ENCODE measurements at places on chromosomes 3 and 15.

- peak; percentile 20 for DNase-seq
Observed at GRCh38 chr3:154971341-154971740, 108.8 kb upstream of the MME start.

DNA sequence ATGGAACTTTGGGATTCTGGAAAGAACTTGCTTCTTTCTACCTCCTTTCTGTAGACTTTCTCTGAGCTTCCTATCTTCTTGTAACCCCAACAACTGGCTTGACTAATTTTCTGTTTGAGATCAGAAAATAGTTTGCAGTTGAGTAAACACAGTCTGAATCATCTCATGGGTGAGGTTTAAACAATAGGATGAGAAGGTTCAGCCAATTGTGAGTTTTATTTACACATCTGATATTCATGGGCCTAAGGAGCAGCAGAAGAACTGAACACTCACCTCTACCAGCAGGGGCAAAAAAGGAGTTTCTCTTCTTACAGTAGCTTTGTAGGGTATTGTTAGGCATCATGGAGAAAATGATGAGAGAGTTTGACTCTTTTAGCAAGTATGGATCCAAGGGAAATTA lies 54.2 kb downstream of the DTWD1 start:
- DNase-seq = peak; percentile 70

DNA sequence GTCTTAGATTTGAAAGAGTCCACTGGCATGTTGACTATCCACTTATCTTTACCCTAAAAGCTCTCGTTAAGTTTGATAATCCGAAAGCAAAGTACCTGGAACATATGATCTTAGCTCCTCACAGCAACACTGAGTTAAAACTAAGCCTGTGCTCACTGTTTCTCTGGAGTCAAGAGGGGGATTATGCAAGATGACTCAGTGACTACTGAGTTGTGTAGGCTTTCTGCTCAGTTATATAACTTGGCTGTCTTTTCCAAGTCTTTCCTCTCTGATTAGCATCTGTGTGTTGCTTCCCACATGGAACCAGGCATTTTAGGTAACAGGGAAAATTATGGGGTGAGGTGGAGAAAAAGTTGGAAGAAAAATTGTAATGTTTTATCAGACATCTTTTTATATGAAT lies 31.2 kb upstream of the MYO5C start:
- DNase-seq = peak; percentile 28

DNA sequence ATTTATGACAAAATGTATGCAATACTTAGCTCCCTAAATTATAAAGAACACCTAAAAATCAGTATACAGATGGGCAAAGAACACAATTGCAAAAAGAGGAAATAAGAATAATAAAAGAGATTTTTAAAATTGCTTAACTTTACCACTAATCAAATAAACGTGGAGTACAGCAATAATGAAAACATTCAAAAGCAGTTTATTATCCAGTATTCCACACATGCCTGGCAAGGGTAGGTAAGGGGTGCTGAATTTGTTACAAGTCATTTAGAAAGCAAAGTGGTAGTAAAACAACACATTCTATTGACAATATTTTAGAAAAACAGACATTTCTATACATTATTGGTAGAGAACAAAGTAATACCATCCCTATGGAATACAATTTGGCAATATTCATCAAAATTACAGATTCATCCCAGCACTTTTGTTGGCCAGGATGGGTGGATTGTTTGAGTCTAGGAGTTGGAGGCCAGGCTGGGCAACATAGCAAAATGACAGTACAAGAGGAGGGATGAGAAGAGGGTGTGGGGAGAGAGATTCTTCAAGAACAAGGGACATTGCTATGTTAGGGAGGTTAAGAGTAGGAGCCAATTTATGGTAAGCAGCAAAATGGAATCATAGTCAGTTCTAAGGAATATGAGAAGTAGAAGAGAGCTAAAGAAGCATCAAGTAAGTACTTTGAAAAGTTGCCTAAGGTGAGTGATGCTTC lies 3.7 kb upstream of the ACKR4 start:
- peak; percentile 12 for DNase-seq

GRCh38 chr3:156424758-156425157 lies 130.2 kb downstream of the SSR3 start:
- DNase-seq = no peak

DNA sequence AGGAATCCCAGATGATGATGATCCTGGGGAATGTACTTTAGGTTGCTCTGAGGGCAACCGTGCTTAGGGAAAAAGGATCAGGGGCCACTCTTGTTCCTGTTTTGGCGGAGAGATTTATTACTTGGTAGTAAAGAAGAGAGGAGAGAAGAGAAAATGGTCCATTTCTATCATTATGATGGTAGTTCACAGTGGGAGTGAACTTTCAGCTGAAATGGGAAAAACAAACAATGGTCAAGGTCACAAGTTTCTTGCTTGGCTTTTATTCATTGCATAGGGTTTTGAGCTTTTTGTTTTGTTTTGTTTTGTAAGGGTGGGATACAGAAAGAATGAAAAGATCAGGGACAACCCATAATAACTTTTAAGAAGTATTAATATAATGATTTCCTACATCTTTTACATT lies 7.7 kb upstream of the UMPS start:
- no peak for DNase-seq

DNA sequence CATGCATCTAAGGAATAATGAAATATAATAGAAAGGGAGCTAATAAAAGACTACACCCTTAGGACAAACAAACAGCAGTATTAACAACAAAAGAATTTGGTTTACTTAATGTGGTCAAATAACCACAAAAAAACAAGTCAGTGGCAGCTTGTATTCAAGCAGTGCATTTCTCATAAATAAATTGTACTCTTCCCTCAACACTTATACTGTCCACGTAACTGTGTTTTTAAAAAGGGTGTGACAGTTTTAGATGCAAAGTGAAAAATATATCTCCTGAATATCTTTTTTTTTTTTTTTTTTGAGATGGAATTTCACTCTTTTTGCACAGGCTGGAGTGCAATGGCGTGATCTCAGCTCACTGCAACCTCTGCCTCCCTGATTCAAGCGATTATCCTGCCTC lies 698.2 kb upstream of the CADM2 start:
- DNase-seq = no peak

DNA sequence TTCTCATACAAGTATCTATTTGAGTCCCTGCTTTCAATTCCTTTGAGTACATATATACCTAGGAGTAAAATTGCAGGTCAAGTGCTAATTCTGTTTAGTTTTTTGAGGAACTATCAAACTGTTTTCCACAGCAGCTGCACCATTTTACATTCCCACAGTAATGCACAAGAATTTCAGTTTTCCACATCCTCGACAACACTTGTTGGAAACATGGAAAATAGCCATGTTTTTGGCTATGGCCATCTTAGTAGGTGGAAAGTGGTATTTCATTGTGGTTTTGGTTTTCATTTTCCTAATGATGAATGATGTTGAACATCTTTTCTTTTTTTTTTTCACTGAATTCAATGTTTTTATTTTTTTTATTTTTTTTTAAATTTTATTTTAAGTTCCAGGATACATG lies 44.4 kb upstream of the TNFAIP8L3 start:
- DNase-seq = no peak

- peak; percentile 91 for DNase-seq
Observed at GRCh38 chr3:4741404-4742307, 237.6 kb upstream of the BHLHE40 start.

DNA sequence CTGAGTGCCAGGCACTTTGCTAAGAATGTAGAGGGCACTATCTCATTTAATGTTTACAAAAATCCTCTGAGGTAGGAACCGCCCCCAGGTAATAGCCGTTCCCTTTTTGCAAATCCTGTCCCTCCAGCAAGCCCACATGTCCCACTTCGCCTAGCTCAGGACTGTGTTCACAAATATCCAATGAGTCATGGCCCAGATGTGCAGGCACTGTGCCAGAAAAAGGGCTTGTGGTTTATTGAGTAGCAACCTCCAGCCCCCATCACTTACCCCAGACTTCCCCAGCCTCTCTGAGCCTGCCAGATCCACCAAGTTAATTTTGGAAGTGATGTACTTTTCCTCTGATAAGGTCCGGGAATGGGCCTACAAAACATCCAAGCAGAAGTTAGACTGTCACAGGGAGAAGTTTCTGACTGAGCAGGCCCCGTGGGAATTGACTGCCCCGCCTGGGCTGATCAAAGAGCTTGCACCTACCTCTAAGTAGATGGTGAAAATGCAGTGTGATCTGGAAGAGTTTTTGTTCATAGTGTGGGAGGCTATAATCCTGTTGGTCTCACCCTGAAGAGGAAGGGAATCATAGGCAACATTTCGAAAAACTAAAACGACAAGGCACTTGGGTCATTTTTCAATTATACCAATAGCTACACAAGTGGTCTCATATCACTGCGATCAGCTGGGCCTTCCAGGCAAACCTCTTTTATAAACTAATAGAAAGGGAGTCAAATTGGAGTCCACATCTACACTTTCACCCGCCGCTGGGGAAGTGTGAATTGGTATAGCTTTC lies 15.7 kb downstream of the KIF9 start:
- DNase-seq = peak; percentile 87

DNA sequence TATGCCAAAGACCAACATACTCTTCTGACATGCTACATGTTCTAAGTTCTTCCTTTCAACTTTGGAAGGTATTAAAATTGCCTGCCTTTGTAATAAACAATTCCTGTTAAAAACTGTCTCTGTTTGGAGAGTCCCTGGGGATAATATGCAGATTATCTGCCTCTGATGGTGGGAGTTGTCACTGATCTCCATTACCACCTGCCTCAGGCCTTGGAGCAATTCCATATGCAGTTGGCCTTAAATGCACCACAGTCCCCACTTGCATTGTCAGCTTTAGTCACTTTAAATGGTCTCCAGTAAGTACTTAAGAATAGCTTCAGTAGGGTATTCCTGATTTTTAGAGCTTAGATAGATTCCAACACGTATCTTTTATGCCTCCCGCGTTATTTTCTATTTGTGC lies 121.1 kb upstream of the GOLIM4 start:
- DNase-seq = no peak

- peak; percentile 70 for DNase-seq
Observed at GRCh38 chr15:96340598-96341512, 10.4 kb downstream of the NR2F2 start.

GRCh38 chr15:48641416-48641815 lies 4.1 kb downstream of the FBN1 start:
- DNase-seq = no peak

- DNase-seq = peak; percentile 15
Observed at GRCh38 chr15:44298878-44299277, 10.4 kb downstream of the GOLM2 start.

GRCh38 chr3:134486577-134487041 lies 752 bp downstream of the CEP63 start:
- DNase-seq = no peak

DNA sequence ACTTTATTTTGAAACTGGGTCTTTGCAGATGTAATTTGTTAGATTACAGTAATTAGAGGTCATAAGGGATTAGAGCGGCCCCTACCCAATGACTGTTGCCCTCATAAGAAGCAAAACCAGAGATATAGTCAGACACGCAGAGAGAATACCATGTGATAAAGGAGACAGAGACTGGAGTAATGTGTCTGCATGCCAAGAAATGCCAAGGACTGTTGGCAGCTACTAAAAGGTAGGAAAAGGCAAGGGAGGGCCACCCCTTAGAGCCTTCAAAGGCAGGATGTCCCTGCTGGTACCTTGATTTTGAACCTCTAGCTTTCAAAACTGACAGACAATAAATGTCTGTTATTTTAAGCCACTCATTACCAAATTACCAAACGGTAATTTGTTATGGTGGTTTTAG lies 548.2 kb downstream of the FHIT start:
- DNase-seq = no peak

DNA sequence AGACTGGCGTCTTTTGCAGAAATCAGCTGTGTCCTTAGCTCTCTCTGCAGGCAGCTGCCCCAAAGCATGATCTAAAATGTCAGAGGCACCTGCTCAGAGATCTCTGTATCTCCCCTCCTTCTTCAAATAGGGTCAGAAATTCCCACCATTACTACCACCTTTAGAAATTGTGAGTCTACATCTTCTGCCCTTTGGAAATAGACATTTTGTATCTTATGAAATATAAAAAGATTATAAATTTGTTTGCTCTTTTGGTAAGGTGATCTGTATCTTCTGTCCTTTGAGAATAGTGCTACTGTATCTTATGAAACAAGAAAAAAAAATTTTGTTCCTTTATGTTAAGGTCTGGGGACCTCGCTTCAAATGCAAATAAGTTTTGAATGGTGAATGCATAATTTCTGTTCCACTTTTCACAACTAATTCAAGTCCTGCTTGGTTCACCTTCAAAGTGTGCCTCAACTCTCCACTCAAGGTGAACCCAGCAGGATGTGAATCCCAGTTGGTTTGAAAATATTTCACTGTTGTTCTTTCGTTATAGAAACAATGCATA lies 28.3 kb upstream of the GPD1L start:
- no peak for DNase-seq

- no peak for DNase-seq
Observed at GRCh38 chr3:72549761-72550581, 298.3 kb downstream of the SHQ1 start.

DNA sequence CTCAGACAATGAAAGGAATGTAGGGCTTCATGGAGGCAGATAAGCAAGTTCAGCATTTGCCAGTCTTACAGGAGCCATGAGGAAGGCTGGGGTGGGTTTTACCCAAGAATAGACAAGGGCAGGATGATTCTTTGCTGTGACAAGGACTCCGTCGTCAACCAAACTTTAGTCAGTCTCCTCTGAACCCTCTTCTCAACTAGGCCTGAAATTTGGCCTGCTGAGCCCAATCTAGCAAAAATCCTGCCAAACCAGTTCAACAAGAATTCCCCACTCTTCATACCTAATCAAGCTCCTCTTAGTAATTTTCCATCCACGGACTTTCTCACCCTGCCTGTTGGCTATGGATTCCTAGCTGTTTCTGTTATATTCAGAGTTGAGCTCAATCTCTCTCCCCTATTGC lies 280.5 kb downstream of the TBL1XR1 start:
- no peak for DNase-seq

DNA sequence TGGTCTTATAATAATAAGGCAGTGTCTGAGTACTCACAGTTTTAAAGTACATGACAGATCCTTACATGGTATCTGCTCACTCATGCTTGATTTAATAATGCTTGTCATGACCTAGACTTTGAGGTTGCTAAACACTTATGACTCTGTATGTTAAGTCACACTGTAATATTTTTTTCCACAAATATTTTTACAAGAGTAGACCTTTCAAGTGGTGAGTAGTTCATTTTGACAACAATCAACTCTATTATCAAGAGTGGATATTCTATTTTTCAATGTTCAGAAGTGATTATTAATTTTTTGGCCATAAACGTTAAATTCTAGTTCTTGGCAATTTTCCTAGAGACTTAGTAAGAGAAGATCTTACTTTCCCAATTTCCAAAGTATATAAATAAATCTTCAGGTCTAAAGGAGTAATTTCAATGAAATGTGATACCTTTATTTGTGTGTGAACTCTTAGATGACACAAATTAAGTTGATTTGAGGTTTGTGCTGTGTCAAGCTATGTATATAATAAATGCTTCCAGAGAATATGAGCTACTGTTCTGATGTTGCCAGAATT lies 104.5 kb downstream of the NLGN1 start:
- DNase-seq = no peak

GRCh38 chr3:9345041-9345440 lies 17.8 kb upstream of the THUMPD3 start:
- no peak for DNase-seq

- DNase-seq = no peak
Observed at GRCh38 chr3:170278627-170279026, 56.4 kb downstream of the PRKCI start.

GRCh38 chr3:99658274-99658673 lies 19.9 kb downstream of the COL8A1 start:
- no peak for DNase-seq
